Stimulated activated CD4-positive, alpha-beta T cell treated with anti-CD3 and anti-CD28 coated beads, Interleukin-4, amount 100 ng/mL, for 48 hours (primary cell): ENCODE measurements at places on chromosomes 11 and 22.

DNA sequence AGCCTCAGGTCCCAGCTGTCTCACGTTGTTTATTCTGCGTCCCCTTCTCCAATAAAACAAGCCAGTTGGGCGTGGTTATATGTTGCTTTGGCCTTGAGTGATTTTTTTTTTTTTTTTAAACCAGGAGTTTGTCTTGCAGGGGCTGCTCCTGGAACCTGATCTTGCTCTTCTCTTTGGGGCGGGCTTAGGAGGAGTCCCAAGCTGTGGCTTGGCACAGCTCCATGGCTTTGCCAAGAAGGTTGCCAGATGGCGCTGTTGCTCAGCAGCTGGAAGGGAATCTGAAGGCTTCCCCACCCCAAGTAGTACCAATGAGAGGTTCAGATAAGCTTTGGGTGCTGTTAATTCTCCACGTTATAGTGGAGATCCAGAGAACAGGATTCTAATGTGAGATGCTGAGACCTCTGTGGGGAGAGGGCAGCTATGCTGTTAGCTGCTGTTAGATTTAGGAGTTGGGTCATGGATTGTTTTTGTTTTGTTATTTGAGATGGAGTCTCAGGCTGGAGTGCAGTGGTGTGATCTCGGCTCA, 2.0 kb upstream of the FERMT3 start:
- peak; percentile 63 for DNase-seq

GRCh38 chr11:76598426-76598839, 72.1 kb downstream of the LRRC32 start:
- no peak for DNase-seq

DNA sequence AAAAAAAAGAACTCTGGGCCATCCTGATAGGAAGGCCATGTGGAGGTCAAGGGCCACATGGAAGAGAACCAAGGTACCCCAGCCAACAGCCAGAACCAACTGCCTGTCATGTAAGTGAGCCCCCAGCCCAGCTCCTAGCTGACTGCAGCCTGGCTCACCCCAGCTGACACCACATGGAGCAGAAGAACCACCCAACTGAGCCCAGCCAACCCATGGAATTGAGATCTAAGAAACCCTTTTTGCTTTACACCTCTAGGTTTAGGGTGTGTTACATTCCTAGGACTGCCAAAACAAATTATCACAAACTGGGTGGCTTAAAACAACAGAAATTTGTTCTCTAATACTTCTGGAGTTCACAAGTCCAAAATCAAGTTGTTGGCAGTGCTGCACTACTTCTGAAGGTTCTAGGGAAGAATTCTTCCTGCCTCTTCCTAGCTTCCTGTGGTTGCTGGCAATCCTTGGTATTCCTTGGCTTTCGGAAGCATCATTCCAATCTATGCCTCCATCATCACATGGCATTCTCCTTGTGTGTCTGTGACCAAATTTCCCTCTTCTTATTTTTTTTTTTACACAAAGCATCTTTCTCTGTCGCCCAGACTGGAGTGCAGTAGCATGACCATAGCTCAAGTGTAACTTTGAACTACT, 4.4 kb downstream of the C11orf86 start:
- no peak for DNase-seq

DNA sequence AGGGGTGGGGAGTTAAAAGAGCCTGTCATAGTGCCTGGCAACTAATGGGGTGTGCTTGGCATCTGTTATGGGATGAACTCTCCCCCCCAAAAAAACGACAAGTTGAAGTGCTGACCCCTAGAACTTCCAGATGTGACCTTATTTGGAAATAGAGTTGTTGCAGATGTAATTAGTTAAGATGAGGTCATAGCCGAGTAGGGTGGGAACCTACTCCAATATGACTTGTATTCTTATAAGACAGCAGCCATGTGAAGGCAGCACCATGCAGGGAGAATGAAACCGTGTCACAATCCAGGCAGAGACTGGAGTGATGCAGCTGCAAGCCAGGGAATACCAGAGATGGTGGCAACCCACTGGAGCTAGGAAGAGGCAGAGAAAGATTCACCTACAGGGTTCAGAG, 394.5 kb downstream of the TENM4 start:
- DNase-seq: no peak

DNA sequence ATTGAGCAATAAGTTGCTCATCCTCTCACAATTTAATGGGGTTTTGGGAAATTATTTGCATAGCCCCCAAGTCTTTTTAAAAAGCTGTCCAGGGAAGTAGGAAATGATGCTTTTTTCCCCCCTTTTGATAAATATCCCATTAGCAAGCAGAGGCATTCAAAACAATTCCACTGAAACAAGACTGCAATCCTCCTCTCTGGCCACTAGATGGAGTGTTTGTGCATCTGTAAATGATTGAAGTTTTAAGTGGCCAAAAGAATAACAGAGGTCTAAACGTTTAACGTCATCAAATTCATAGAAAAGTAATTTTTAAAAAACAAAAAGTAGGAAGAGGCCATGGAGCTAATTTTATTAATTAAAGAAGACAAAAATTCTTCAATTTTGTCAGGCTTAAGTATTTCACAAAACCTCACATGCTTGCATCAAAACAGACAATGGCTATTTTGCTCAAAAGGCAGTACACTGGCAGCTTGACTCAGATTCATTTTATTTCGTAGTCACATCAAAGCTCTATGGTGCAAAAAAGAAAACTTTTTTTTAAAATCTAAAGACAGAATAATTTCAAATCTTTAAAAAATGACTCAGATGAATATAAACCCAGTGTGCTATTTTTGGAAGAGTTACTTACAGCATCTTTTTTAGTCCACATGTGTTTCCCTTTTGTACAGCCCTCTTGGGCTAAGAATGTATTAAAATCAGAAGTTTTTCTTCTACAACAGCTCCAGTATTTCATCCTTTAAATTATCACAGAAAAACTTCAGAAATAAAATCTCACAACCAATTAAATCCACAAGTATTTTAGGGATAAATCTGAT, 17.8 kb downstream of the CHORDC1 start:
- no peak for DNase-seq

DNA sequence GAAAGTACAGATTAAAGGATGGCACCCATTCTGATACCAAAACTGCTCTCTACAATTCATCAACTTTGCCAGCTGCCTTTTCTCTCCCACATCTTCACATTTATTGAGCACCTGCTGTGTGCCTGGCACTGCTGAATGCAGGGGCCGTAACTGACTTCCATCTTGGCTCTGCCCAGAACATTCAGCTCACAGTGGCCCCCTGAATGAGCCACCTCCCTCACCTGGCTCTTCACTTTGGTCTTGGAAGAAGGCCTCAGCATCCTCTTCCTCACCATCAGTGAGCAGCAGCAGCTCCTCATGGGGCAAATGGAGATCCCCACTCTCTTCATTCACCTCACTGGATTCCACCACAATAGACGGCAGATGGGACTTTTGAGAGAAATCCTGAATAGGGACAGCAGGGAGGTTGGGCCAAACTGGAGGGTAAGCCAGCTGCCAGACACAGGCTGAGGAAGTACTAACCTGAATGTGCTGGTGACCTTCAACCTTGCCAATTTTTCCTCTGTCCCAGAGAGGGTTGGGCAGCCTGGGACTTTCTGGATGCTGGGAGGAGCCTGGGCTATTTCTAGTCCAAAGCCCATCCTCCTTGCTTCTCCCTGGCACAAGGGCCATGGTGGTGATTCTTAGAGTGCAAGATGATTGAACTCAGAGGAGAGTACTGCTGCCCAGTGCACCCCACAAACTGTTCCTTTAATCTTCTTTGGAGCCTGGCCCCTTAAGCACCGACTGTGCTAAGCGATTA, 1.9 kb upstream of the UQCC3 start:
- DNase-seq: no peak

- no peak for DNase-seq
Observed at GRCh38 chr22:27380855-27381254, 420.7 kb downstream of the MN1 start.

- DNase-seq: no peak
Observed at GRCh38 chr22:19430890-19431541, 517 bp downstream of the HIRA start.

DNA sequence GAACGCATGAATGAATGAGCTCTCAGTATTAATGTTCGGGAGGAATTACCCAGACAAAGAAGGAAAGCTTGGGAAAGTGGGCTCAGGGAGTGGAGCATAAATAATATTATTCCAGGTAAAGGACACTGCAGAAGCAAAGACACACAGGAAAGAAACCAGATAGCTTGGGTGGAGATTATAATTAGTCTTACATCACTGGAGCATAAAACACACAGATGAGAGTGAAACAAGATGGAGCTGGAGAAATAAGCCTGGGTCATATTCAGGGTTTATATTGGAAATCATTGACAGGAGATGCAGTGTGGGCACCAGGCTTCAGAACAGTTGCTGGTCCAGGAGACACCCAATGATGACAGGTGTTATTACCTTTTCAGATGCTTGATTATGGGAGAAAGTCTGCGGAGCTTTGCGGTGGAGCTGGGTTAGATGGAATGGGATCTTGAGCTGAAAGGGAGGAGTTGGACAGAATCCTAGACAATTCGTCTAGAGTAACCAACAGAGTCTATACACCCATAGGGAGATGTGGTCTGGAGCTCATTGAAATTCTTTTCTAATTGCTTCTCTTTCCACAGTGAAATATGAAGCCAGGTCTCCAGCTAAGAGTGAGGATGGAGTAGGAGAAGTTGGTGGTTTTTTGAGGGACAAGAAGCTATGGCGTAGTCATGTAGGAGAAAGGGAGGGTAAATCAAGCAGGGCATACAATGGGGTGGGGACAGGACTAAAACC, 227.2 kb downstream of the FAM76B start:
- no peak for DNase-seq

- no peak for DNase-seq
Observed at GRCh38 chr11:26194881-26195280, 137.0 kb upstream of the ANO3 start.

- DNase-seq: no peak
Observed at GRCh38 chr11:123110397-123110796, 48.5 kb upstream of the HSPA8 start.

DNA sequence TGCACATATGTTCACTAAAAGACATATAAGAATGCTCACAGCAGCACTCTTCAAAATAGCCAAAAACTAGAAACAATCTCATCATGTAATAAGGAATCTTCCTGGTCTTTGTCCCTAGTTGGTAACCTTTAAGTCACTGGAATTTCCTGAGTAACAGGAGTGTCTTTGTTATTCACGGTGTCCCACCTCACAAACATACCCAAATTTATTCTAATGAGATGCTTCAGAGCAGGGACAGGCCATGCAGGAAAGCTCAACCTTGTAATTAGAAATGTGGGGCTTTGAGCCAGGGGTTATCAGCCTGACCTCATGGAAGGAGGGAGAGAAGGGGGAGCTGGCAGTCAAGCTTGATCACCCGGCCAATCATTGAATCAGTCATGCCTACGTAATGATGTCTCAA, 40.3 kb upstream of the NFRKB start:
- DNase-seq: no peak

DNA sequence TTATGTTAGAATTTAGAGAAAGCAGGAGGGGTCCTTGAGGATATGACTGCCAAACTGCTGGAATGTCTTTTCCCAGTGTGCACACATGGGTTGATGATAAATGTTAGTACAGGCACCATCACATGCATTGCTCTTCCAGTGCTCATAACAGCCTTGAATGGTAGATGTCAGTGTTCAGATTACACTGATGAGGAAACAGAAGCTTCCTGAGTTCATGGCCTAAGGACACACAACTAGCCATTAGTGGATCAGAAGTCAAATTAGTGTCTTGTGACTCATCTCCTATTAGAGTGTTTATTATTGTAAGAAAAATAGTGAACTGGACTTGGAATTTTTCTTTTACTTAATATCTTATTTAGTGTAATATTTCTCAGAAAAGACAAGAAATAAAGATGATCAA, 241.5 kb downstream of the DDX10 start:
- DNase-seq: no peak

- DNase-seq: no peak
Observed at GRCh38 chr22:43526117-43526655, 114.4 kb downstream of the MPPED1 start.

DNA sequence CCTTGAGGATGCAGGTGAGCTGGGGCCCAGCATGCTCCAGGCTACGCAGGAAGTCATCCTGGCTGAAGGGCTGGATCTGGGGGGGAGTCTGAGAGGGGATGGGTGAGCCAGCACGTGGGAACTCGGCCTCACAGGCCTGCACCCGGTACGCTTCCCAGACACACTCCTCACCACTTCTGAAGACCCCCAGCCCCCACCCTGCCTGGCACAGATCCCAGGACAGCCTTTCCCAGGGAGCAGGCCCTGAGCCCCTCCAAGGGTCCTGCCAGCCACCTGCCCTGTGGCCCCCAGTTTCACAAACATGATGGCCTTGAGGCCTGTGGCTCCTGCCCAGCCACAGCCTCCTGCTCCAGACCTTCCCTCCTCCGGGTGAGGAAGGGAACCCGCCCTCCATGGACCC, 5.6 kb upstream of the PLXNB2 start:
- DNase-seq: no peak

DNA sequence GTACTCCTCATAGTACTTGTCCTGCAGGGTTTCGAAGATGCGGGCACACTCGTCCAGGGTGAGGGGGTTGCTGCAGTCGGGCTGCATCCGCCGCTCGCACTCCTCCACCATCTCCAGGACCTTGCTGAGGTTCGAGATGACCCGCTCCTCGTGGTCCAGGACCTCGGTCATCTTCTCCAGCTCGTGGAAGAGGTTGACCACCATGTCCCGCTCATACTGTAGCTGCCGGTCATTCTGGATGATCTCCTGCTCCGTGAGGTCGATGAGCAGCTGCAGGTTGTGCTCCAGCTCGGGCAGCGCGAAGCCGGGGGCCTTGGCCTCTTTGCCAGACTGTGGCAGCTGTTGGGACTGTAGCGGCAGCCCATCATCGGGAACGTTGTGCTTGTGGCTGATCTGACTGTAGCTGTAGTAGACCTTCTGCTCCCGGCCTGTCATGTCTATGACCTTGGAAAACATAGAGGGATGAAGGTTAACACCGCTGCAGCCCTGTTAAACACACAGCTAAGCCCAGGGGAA, 13.0 kb downstream of the TFIP11 start:
- no peak for DNase-seq

GRCh38 chr11:95736809-95737208, 52.8 kb downstream of the FAM76B start:
- DNase-seq: no peak

- DNase-seq: no peak
Observed at GRCh38 chr11:87454241-87454640, 416.5 kb downstream of the TMEM135 start.

- DNase-seq: no peak
Observed at GRCh38 chr22:36971341-36972125, 47.7 kb downstream of the TST start.

DNA sequence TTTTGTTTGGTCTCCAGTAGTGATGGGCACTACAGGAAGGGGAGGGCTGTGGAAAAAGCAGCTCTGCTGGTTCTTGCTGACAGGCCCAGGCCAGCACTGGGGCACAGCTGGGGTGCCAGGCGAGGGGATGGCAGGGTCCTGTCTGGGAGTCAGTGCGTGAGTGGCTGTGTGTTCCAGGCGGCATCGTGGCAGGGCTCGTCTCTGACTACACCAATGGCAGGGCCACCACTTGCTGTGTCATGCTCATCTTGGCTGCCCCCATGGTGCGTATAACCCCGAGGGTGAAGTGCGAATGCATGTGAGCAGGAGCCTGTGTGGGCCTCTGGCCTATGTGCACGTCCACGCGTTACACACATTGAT, 20.9 kb downstream of the SLC37A2 start:
- no peak for DNase-seq

- no peak for DNase-seq
Observed at GRCh38 chr22:48015701-48016100, 1253.3 kb downstream of the TBC1D22A start.
